ENCODE measurements at places on chromosomes 4 and X. TPM values are rescaled to one million over a fixed set of nuclear protein-coding genes. Genes with fewer than 3 reads are reported as not detected.

Gene DUSP9
- 0.41 TPM for polyA plus RNA-seq

Gene ASB5
- 0.20 TPM for polyA plus RNA-seq

Gene SUPT20HL2
- not detected for polyA plus RNA-seq

Gene MAGEB10
- polyA plus RNA-seq, result not detected

Gene IQCM
- not detected for polyA plus RNA-seq

Gene FUNDC2
- 117 TPM for polyA plus RNA-seq
